Gastrocnemius medialis (tissue), 4 donors: ENCODE measurements at places on chromosomes 7 and 10. TPM values are rescaled to one million over a fixed set of nuclear protein-coding genes. Genes with fewer than 3 reads are reported as not detected.

DNA sequence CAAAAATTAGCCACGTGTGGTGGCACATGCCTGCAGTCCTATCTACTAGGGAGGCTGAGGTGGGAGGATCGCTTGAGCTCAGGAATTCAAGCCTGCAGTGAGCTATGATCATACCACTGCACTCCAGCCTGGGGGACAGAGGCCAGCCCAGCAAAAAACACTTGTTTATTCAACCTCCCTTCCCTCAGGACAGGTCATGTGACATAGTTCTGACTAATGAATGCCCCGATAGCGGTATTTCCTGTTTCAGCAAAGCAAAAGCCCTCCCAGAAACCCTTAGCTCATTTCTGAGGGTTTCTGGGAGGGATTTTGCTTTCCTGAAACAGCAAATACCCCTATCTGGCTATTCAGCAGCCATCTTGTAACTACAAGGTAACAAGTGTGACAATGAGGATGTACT lies 157.1 kb downstream of the GATA3 start:
- DNase-seq, result no peak

DNA sequence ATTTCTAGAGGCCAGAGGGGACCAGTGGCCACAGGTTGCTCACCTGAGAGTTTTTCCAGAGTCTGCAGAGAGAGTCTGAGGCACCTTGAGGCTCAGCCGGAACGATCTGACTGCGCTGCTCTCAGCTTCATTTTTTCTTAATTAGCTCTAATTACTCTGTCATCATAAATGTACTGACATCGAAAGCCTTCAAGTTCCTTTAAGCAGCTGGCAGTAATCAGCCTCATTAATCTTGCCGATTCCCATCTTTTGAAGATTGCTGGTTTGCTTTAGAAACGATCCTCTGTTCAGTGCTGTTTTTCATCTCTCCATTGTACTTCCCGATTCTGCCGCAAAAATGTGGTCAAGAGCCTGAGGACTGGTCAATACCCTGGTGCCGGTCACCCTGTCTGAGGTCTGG lies 454.7 kb downstream of the TYW1 start:
- DNase-seq, result no peak

DNA sequence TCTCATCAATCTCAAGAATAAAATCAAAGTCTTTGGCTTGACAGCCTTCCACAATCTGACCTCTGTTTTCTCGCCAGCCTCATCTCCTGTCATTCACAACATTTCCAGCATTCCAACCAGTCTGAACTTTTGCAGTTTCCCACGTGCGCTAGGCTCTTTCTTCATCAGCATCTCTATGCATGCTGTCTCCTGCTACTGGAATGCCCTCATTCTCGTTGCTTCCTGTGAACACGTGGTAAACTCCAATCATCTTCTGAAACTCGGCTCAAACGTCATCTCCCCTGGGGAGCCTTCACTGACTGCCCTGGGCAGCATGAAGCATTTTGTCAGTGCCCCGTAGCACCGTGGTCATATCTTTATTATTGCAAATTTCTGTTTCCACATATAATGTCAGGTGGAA lies 12.2 kb upstream of the RSBN1L start:
- peak; percentile 61 for DNase-seq

Gene CNNM1
- not detected for total RNA-seq

DNA sequence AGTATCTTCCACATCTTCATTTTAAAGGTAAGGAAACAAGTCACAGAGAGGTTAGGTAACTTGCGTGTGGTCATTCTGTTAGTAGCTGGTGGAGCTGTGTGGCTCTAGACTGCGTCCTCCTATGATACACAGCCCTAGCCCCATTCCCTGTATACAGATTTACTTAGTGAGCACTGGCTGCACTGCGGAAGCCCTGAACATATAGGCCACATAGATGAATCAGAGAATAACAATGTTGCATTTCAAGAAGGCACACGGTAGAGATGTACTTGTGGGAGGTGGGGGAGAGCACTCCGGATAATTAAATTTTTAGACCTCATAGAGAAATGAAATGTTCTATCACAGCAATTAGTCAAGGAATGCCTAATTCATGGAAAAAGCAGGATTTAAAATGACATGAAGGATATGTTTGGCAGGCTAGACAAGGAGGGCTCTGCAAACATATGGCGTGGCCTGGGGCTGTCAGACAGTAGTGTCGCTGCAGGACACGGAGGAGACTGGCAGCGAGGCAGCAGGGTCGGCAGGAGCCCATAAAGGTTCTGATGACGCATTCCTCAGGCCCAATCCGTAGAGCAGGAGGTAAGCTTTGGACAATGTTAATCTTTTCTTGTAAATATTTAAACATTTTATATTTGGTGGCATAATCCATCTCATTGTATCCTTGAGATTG lies 29.5 kb downstream of the RAB11FIP2 start:
- DNase-seq, result no peak

Gene HOXA5
- 7.0 TPM for total RNA-seq

DNA sequence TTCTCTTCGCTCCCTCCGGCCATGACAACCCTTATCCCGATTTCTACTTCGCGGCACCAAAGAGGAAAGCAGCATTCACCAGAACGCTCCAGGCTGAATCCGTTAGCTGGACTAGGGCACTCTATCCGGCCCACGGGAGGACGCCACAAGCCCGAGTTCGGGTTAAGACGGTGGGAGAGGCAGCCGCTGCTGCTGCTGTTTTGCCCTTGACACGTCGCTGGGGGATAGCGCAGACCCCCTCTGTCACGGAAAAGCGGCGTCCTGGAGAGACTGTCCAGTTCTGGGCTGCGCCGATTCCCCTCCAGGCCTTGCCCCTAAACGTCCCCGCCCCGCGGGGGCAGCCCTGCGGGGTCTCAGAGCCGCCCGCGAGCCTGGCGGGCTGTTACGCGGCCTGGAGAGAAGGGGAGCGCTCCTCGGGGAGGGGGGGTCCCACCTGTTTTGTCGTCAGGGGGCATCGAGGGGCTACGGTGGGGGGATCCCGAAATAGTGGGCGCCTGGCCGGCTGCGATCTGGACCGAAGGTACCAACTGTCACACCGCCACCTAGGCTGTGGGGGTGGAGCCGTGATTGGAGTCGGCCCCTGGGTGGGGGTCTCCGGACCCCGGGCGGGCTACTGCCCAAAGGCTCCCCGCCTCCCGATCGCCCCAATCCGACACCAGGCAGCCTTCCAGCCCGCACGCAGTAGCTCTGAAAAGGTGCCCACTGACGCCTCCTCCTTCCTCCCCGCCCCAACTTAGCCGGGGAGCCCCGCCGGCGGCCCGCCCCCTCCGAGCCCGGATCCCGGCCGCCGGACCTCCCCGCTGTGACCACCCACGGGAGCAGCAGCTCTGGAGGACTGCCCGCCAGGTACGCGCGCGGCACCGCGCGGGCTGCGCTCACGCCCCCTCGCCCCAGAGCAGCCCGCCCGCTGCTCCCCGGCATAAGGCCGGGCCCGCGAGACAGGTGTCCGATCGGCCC lies 772 bp downstream of the SGMS1 start:
- DNase-seq, result peak; percentile 46

DNA sequence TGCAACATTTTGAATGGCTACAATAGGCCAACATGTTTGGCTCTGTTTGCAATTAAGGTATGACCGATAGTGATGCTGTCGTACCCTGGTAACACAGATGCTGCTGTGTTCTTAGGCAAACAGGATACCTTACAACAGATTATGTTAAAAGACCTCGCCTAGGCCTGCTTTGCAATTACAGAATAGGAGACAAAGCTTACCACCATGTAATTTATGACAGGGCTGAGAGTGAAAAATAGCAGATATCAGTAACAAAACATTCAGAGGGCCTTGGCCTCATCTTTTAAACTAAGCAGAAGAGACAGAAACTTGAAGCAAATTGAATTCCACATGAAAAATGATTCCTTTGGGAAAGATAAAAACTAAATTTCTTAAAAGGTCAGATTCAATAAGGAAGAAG lies 29.4 kb upstream of the ABLIM1 start:
- DNase-seq, result no peak

GRCh38 chr7:26989897-26990670 lies 105.7 kb downstream of the HOXA1 start:
- no peak for DNase-seq

GRCh38 chr10:34320265-34320664 lies 494.8 kb downstream of the PARD3 start:
- no peak for DNase-seq

Gene DPYSL4
- total RNA-seq, result 0.31 TPM

DNA sequence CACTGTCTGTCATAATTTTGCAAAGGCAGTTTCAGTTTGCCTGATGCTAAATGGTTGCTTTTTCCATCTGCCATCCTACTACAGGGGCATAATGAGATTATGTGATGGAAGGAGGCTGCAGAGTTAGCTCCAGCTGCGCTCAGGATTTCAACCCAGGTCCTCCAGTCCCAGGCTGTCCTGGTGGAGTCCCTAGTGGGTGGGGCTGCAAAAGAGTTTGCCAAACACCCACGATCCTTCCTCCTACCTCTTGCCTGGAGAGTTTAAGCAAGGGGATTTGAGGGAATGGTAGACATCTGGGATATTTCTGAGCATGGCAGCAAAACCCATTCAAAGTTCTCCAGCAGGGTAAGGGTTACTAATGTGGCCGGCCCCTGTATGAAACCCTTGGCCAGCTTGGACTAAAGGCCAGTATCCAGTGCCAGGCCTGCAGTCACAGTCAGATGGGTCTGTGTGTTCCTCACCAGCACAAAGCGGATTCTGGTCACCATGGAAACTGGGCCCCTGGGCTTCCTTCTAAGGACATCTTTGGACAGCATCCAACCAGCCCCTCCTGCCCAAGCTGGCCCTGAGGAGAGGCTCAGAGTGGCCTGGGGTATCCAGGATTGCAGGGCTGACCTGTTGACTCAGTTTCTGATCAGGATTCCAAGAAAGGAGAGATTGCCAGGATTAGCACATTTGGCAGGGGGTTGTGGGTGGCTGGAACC lies 42.7 kb upstream of the CHST3 start:
- DNase-seq, result no peak

Gene GDF2
- not detected for total RNA-seq

Gene RUFY2
- total RNA-seq, result 15.7 TPM

GRCh38 chr7:158358926-158359645 lies 228.5 kb downstream of the PTPRN2 start:
- no peak for DNase-seq

DNA sequence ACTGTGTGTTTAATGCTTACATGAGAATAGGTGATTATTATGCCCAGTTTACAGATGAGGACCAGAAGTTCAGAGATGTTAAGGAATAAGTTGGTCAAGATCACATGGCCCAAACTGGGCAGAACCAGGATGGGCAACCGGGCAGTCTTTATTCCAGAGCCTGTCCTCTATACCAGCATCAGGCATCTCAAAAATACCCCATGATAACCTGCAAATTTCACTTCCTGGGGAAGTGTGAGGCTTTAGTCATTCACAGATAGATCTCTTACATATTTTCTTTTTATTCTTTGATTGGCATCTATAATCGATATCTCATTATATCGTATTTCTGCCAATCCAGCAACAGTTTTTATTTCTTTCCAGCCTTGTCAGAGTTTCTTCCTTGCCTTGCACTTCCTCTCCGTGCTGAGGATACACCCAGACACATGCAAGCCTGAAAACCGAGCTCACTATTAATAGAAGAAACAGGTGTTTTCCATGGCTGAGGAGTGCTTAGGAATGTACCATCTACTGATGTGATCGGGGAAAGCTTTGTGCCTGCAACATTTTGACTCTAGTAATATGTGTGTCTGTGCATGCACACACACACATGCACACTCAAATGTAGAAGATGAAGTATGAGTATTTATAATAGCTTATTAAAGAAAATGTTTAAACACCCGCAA lies 82.4 kb downstream of the CREM start:
- DNase-seq, result no peak

GRCh38 chr10:10508211-10508610 lies 509.5 kb upstream of the CELF2 start:
- DNase-seq, result no peak

DNA sequence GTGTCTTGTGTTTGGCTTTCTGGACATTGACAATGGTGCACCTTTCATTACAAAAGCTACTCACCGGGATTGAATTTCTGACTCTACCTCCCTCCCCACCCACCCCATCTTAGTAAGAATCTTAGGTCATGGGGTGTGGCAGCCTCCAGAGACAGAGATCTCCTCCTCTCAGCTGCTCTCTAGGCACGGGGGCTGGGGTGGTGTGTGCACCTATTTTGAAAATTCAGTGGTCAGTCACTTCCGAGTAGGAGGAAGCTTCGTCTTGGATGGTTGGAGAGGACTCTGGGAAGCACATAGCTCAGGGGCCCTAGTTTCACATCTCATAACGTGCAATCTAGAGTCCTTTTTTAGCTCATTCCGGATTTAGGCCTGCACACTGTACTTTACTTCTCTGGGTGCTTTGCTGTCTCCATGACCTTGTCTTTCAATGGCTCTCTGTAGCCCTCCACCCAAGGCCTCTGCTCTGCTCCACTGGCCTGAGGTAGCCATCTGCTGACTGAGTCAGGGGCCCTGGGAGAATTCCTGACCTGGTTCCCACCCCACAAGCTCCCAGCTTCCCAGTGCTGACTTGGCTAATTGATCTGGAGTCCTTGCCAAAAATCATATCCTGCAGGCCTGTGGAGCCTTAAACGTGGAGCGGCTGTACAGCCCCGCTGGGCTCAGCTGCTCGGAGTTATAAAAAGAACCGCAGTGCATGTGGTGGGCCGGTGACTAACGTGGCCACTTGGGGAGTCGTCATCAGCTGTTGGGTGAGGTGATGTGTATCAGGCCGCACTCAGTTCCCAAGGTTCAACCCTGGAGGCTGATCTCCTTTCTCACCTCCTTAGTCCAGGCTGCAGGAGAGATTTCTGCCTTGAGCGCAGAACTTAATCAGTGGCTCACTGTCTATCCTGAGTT lies 19.3 kb upstream of the ADAMTS14 start:
- no peak for DNase-seq

Gene CCDC146
- total RNA-seq, result 3.7 TPM

GRCh38 chr7:39950473-39951225 lies 593 bp downstream of the CDK13 start:
- peak; percentile 16 for DNase-seq

DNA sequence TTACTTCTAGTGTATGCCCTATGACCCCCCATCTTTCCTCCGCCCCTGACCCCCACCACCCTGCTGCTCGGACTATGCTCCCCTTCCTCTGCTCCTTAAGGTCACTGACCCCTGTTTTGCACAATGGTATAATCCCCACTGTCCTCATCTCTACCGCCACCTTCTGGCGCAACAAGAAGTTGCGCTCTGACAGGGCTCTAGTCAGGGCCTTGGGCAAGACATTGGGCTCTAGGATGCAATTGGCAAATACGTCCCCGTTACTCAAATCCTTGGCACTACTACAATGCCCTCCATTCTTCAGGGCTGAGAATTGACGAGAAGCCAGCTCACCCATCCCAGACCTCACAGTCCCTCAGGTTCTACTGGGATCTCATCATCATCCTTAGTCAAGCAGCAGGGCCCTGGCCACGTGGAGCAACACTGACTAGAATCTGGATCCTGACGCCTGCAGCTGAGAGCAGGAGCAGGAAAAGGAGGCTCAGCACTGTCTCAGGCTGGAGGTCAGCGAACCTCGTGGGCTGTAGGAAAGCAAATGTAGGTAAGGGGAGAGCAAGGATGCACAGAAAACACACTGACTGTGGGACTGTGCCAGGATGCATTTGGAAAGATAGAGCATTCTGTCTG lies 10.6 kb downstream of the LRIT2 start:
- no peak for DNase-seq

- no peak for DNase-seq
Measured at GRCh38 chr10:46515366-46515765, 41.1 kb downstream of the GPRIN2 start.

Gene TIAL1
- total RNA-seq, result 62.6 TPM

- no peak for DNase-seq
Measured at GRCh38 chr7:149719912-149720335, 53.5 kb downstream of the ZNF467 start.

Gene CFAP46
- 13.3 TPM for total RNA-seq
